Substantia nigra (tissue), 51 donors: ENCODE measurements at places on chromosomes 16 and 17.

GRCh38 chr17:56130026-56130425, 23.2 kb upstream of the ANKFN1 start:
- DNase-seq: no peak

GRCh38 chr16:70294385-70295025, 4.5 kb upstream of the DDX19B start:
- DNase-seq: no peak

DNA sequence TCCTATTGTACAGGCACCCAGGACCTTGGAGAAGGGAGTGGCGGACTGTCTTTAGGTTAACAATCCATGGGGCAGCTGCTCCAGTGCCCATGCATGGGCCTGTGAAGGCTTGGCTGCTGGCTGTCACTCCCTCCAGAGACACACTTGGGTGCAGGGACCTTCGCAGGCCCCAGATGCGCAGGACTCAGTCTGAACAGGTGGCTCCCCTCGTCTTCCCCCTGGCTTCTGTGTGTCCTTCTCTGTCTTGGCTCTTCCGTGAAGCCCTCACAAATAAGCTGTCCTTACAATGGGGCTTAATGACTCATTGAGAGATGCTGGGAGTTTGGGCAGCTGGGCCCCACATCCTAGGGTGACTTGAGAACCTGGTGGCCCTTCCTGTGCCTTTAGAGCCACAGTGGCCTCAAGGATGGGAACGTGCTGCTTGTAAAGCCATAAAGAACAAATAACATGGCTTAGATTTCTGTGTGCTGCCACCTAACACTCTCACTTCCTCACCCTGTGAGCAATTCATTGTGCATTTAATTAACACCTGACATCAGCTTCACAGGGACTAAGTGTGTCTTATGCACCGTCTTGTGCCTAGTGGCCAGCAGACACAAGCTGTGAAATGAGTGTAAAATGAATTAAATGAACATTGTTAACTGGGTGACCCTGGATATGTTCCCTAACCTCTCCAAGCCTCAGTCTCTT, 340.7 kb downstream of the SNX29 start:
- no peak for DNase-seq

- no peak for DNase-seq
Observed at GRCh38 chr17:68195667-68196393, 52.0 kb upstream of the AMZ2 start.

GRCh38 chr17:40952661-40953060, 14.1 kb downstream of the KRT39 start:
- no peak for DNase-seq

- DNase-seq: no peak
Observed at GRCh38 chr17:30234964-30235363, 533 bp downstream of the SLC6A4 start.

DNA sequence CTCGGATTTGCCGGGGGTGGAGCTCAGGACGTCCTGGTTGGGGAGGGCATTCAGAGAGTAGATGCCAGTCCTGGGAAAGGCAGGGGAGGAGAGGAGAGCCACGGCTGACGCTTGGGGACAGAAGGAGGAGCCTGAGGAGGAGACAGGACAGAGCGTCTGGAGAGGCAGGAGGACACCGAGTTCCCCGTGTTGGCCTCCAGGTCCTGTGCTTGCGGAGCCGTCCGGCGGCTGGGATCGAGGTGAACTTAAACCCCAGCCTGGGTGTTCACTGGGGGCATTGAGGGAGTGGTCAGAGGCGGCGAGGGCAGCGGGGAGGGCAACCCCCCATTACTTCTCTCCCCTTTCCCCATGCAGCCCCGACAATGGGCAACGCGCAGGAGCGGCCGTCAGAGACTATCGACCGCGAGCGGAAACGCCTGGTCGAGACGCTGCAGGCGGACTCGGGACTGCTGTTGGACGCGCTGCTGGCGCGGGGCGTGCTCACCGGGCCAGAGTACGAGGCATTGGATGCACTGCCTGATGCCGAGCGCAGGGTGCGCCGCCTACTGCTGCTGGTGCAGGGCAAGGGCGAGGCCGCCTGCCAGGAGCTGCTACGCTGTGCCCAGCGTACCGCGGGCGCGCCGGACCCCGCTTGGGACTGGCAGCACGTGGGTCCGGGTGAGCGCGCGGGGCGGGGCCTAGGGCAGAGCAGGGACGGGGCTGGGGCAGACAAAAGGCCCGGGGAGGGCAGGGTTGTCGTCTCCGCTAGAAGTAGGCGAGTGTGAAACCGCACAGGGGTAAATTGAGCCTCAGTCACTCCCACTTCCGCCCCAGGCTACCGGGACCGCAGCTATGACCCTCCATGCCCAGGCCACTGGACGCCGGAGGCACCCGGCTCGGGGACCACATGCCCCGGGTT, 3.7 kb downstream of the NOL3 start:
- DNase-seq: peak; percentile 75

GRCh38 chr16:3023415-3023668, 400 bp downstream of the HCFC1R1 start:
- no peak for DNase-seq

- peak; percentile 57 for DNase-seq
Observed at GRCh38 chr17:7021993-7022778, 664 bp upstream of the BCL6B start.

- DNase-seq: no peak
Observed at GRCh38 chr16:2296661-2297505, 29.0 kb upstream of the RNPS1 start.

GRCh38 chr16:75868636-75869632, 142.6 kb upstream of the CPHXL start:
- no peak for DNase-seq

DNA sequence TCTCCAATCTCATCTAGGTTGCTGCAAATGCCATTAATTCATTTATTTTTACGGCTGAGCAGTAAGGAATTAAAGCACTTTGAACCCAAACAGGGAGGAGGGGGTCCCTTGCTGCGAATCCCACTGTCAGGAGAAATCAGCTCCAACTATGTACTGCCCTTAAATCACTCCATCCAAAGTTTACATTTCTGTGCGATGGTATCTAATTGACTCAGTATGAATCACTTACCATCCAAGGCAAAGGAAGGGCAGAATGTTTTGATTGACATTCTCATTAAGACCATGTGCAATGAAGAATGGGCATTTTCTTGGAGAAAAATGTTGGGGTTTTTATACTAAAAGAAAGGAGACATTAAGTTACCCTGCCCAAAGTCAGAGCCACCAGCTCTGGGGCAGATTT, 47.7 kb upstream of the XYLT1 start:
- no peak for DNase-seq

- DNase-seq: no peak
Observed at GRCh38 chr17:8956465-8956902, 9.0 kb downstream of the PIK3R5 start.
